Stimulated activated CD8-positive, alpha-beta memory T cell treated with anti-CD3 and anti-CD28 coated beads, Interleukin-4, amount 100 ng/mL, for 1 hour (primary cell): ENCODE measurements at places on chromosomes 5 and 9.

- no peak for DNase-seq
Measured at GRCh38 chr5:149781612-149782011, 51.5 kb downstream of the PPARGC1B start.

DNA sequence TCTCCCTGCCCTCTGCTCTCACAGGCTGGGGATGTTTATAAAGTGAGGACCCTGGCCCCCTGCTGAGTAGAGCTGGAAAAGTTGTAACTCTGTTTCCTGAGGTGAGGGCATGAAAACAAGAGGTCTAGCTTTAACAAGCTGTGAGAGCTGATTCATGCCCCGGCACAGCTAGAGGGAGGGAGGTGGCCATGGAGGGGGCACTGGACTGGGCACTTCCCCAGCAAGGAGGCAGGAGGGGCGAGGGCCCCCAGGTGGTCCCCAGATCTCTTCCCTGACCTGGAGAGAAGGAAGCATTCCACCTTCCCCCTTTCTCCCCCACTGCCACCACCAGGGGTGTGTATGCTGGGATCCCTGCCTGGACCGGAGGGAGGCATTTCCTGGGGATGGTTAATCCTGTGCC lies at the start of gene MSMP:
Gene MSMP, minus strand, starts transcription at position 13 of the 400 bp plus-strand sequence. CDS start 147 bp downstream, outside the sequence.
- no peak for DNase-seq

DNA sequence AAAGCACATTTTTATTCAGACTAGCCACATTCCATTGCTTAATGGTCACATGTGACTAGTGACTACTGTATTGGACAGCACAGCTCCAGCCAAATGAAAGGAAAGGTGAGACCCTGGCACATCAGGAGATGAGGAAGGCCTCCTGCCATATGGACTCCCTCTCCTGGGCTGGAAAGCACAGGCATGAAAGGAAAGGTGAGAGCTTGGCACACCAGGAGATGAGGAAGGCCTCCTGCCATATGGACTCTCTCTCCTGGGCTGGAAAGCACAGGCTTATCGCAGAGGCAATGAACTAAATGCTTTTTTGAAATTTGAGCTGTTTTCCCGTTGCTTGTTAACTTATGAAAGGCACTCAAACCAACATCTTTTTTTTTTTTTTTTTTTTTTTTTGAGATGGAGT lies 144.8 kb upstream of the SLC12A2 start:
- no peak for DNase-seq

- no peak for DNase-seq
Measured at GRCh38 chr5:378976-379742, 57.6 kb downstream of the AHRR start.

- no peak for DNase-seq
Measured at GRCh38 chr5:55021410-55021809, 2.6 kb upstream of the GZMK start.

DNA sequence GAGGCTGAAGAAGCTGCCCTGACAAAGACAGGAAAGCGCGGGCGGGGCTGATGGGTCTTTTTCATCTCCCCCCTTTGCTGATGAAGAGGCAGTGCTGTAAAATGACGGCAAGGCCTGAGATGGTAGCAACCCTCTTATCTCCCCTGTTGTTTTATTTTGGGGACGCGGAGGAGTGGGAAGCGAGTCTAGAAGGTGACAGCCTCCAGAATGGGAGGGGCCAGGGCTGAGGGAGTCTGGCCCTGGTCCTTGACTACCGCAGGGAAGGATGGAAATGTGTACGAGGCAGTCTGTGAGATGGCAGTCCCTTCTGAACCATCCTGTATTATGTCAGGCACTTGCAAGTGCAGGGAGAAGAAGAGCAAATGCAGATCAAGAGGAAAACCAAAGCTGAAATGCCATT lies 46.1 kb upstream of the TCERG1 start:
- DNase-seq, result no peak

DNA sequence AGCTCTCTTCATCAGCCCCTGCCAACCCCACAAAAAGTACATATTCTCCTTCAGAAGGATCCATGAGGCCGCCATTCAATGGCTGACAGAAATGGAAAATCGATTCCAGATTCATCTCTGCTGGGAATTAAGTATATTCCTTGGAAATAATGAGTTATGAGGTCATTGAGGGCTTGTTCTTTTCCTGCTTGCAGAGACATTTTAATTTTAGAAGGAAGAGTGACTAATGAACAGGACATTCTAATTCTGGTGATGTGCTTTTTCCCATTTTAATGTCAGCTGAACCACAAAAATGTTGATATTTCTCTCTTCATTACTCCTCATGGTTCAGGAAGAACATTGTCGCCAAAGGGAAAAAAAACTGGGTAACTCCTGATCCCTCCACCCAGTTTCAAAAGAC lies 314.0 kb downstream of the PIK3R1 start:
- no peak for DNase-seq

- DNase-seq, result no peak
Measured at GRCh38 chr5:139148306-139148705, 49.9 kb downstream of the SIL1 start.

GRCh38 chr9:27404661-27405060 lies 107.7 kb upstream of the EQTN start:
- no peak for DNase-seq

DNA sequence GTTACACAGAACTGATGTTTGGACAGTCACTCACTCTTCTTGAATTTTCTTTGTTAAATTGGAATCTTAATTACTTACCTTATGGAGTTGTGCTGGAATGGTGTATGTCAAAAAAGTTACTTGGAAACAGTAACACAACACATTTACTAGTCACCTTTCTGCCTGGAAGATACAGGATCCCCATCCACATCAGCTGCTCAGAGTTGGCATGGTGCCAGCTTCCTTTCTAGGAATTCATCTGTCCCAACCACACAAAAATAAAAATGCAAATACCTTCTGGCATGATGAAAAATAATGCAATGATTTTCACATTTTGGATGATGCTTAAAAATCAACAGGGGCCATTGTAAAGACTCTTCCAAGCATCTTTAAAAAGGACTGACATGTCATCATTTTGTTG lies 341.5 kb downstream of the TMEM38B start:
- no peak for DNase-seq

GRCh38 chr9:7147121-7148090 lies 389.6 kb downstream of the KDM4C start:
- no peak for DNase-seq
